Frontal cortex (tissue), 4 donors: ENCODE measurements at places on chromosomes 7 and 10. TPM values are rescaled to one million over a fixed set of nuclear protein-coding genes. Genes with fewer than 3 reads are reported as not detected.

Gene ANKRD2
- not detected for total RNA-seq

Gene CRHR2
- 0.41 TPM for total RNA-seq

Gene ZWINT
- total RNA-seq: 5.7 TPM

Gene ZNF212
- 6.1 TPM for total RNA-seq

Gene PDE1C
- 19.2 TPM for total RNA-seq

Gene AUTS2
- 71.3 TPM for total RNA-seq

Gene ITPRID1
- 1.2 TPM for total RNA-seq

Gene PSAP
- 482 TPM for total RNA-seq

Gene INSYN2A
- total RNA-seq: 15.9 TPM

Gene CHRM2
- total RNA-seq: 5.3 TPM

DNA sequence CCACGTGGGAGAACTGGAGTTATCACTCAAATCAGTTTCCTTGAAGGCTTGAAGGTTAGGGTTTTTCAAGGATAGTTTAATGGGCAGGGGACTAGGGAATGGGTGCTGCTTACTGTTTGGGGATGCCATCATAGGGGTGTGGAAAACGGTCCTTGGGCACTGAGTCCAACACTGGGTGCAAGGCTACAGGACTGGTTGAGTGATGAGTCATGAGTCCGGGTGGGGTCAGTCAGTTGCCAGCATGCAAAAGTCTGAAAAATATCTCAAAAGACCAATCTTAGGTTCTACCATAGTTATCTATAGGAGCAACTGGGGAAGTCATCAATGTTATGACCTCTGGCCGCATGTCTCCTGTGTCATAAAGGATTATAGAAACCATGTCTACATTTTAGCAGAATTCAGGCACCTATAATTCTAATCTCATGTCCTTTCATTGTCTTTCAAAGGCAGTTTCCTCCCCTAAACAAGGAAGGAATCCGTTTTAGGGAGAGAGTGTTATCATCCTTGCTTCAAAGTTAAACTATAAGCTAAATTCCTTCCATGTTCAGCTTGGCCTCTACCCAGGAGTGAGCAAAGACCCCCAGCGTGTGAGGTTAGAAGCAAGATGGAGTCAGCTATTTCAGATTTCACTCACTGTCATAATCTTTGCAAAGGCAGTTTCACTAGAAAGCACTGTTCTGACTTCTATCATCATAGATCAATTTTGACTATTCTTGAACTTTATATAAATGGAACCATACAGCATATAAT is 94.5 kb downstream of the COL26A1 start:
- no peak for DNase-seq

DNA sequence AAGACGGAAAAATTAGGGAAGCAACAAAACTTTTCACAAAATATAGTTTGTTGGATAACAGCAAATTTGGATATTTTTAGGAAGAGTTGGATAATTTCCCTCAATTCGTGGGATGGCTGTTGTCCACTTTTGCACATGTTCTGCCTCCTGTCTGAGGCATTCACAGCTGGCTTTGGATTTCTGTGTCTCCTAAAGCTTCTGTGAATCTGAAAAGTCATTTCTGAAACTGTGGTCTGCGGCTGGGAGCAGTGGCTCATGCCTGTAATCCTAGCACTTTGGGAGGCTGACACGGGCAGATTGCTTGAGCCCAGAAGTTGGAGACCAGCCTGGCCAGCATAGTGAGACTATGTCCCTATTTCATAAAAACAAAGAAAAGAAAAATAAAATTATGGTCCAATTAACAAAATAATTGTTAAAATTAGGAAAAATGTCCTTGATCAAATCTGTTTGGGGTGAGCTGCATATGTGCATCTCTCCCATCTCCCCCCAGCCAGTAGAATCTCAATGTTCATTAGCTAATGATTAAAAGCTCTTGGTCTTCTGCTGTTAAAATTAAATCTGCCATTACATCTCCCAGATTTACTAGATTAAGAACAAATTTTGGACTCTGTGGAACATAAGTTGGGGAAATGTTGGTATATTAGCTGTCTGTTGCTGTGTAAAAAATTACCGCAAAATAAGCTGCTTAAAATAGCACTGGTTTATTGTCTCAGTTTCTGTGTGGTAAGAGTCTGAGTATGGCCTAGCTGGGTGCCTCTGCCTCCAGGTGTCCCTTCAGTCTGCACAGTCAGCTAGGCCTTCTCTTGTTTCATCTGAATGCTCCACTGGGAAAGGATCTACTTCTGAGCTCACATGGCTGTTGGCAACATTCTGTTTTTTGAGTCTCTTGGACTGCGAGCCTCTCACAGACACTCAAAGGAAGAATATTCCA is 332.0 kb upstream of the FZD1 start:
- DNase-seq: no peak

DNA sequence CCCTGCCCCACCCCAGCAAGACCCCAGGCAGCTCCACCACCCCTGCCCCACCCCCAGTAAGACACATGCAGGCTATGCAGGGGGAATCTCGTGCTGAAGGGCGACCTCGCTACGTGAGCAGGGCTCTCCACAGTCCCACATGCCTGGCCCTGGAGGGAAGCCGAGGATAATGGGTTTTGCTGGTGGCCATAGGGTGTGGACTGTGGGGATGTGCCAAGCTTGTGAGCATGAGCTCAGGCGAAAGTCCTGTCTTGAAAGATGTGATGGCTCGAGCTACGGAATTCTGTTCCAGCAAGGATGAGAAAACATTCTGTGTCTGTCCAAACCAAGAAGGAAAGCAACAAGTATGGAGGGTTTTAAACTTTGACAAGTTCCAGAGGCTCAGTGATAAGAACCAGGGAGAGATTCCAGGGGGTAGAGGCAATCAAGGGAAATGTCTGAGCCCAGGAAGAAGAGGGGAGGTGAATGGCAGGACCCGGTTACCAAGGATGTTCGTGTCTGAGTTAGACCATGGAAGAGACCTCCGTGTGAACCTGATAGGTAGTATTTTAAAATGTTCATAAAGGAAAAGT is 63.1 kb downstream of the PYROXD2 start:
- no peak for DNase-seq

GRCh38 chr7:115096262-115096661 is 174.4 kb downstream of the MDFIC start:
- no peak for DNase-seq

DNA sequence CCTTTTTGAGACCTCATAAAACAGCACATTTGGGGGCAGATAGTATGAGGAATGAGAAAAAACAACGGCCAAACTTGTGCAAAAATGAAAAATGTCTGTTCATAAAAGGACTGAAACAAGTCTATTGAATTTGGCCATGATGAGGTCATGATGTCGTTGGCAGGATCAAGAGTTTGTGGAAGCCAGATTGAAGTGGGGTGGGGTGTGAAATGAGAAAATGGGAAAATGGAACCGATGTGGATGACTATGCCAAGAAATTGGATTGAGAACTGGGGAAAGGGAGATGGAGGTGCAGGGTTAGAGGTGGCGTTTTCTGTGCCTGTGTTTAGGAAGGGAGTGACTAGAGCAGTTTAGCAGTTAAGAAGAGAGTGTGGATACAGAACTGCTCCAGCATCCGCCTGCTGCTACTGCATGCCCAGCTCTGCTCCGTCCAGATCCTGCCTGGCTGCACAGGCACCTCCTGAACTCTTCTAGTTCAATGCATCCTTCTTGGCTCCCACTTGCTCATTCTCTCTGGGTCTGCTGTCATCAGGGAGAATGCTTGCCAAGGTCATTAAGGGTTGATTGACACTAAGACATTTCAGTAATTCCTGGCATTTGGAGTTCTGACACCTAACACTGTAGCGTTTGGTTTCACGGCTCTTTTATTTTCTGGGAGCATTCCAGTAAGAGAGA is 111.9 kb downstream of the GALNT17 start:
- no peak for DNase-seq

DNA sequence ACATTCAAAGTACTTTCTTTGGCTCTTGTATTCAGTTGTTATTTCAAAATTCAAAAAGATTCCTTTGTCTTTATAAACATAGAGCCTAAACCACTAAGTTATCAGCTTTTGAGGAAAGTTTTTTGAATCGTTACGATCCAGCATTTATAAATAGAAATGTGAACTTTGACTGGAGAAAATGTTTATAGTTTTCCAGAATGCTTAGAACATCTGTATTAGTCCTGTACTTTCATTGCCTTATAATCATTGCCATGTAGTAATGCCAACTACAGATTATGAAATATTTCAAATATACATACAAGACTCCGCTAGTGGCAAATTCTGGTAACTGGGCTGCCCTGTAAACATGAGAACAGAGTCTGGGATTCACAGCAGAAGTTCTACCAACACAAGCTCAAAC is 191.3 kb upstream of the PRKCQ start:
- DNase-seq: no peak

GRCh38 chr7:145909991-145910513 is 206.5 kb upstream of the CNTNAP2 start:
- no peak for DNase-seq

DNA sequence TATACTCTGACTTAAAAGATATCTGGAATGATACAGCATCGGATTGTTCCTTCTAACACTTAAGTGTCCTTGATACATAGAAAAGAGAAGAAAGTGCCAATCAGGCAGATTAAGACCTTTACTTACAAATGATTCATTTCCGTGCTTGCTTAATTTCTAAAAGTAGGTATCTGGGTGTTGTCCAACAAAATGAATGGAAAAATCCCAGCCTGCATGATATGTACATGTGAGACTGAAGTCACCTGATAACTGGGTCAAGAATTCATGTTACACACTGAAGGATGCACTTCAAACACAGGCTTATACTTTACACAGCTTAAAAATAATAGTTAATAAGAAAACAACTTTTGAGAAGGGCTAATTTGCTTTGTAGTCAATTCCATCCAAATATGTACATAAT is 25.2 kb upstream of the PLXDC2 start:
- no peak for DNase-seq

GRCh38 chr7:17497549-17498167 is 199.2 kb downstream of the AHR start:
- no peak for DNase-seq

- no peak for DNase-seq
Observed at GRCh38 chr10:10796061-10796773, 221.5 kb upstream of the CELF2 start.

DNA sequence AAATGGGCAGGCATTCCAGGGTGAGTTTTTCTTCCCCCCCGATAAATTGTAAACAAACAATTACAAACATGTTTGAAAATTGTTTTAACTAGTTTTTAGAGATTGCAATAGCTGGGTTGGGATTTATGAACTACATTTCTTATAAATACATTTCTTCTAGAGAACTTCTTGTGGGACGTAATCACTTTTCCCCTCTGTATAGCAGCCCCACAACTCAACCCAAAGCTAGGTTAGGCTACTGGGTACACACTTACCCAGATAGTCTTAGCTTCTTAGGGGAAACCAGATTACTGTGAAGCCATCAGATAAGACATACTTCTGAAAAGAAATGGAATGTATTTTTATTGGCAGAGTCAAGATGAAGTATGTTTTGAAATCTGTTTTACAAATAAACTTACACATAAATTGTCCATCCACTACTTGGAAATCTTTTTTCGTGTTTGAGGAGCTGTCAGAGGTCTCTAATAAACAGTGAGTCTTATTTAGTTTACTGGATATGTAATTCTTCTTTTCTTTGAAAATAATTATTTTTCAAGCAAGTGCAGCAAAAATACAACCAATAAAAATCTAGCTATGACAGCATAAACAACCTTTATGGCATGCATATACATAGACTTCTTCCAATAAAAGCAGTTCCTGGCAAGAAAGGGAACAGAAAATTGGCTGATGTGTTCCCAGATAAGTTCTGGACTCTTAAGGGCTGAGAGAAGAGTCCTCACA is 8.0 kb upstream of the GLRX3 start:
- DNase-seq: no peak

GRCh38 chr10:125145636-125146035 is 14.7 kb downstream of the CTBP2 start:
- DNase-seq: no peak

DNA sequence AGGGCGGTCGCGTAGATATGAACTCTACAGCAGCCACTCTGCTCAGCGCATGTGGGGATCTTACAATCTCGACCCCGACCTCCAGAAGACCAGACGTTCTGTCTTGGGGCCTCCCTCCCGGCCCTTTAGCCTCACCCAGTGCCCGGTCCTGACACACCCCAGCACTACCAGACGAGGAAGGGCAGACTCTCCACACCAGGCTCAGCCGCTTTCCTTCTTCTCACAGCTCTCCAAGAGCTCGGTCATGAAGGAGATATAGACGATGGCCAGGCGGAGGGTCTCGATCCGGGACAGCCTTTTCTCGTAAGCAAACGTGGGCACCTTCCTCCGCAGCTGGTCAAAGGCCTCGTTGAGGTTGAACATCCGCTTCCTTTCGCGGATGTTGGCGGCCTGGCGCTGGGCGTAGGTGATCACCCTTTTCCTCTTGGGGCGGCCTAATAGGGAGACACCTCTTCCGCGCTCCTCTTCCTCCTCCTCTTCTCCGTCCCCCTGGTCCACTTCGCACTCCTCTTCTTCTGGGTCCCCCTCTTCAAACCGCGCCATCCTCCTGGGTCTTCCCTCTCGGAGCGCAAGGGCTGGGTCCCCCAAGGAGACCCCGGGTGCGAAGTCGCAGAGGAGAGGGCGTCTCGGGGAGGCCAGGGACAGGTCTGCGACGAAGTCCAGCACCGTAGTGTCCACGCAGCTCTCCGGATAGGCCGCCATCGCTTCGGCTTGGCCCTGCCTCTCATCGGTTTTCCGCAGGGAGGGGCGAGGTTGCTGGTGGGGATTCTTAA is at the start of gene FERD3L:
Gene FERD3L (minus strand): TSS at position 761 of the 773 bp plus-strand sequence. CDS start 59 bp downstream, at position 702.
- no peak for DNase-seq
